AG09319 (cell line): ENCODE measurements at places on chromosomes 7 and 10.
A peak's percentile ranks its signal among the peaks of the same experiment; 100 is the strongest.

- DNase-seq: peak; percentile 27
These were observed 104.1 kb downstream of the THSD7A start for GRCh38 chr7:11727864-11728263.

DNA sequence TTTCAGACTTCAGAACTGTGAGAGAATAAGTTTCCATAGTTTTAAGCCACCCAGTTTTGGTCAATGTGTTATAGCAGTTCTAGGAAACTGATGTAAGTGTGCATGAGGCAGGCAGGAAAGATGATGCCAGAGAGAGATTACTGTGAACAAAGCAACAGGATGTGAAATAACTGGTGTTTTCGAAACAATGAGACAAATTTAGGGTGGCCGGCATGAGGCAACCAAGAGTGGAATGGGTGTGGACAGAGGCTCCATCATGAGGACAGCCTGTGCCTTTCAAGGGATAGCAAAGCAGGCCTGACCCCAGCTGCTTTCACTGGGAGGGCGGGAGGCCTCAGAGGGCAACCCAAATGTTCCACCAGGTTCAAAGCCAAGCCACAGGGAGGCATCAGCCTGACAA is 67.3 kb upstream of the UCN3 start:
- no peak for DNase-seq

DNA sequence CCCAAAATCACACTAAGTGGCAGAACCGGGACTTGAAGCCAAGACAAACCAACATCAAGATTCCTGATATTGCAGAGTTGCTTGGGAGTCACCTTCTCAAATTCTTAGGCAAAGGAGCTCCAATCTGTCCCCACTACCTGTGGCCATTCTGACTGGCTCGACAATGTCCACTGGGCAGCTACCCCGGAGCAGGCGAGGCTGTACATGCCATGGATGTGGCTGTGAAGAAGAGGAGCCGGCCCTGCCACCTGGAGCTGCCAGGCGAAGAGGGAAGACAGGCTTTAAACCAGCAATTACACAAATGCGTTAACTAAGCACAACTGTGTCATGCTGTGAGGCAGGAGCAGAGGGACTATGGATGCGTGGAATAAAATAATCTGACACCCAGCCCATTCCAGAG is 18.1 kb downstream of the CAMK2G start:
- DNase-seq: no peak

- no peak for DNase-seq
These were observed 25.1 kb downstream of the PLEKHS1 start for GRCh38 chr10:113776553-113776952.

DNA sequence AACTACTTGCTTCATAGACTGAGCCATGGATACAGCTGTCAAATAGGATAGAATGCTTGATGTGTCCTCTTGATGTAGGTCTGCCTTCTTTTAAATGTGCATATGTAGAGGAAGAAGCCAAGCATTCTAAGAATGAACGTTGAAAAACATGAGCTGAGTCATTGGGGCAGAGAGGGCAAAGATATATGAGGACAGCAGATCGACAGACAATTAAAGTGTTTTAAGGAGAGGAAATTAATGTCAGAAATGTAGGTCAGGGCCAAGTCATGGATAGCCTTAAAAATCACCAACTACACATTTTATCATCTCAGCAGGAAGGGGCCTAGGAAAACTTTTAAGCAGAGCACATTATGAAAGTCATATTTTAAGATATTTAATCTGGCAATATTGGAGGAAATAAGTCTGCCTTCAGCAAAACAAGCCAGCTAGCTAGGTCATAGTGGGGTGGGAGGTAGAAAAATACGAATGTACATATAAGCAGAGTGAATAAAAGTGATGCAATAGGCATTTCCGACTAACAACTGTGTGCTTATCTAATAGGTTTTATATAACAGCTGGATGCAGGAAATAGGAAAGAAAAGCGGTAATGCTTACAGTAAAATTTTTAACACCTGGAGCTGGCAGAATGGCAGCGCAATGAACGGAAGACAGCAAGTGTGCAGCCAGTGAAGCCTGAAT is 638.3 kb upstream of the TPK1 start:
- DNase-seq: no peak
